ENCODE measurements at places on chromosomes 12 and 14. TPM values are rescaled to one million over a fixed set of nuclear protein-coding genes. Genes with fewer than 3 reads are reported as not detected.

DNA sequence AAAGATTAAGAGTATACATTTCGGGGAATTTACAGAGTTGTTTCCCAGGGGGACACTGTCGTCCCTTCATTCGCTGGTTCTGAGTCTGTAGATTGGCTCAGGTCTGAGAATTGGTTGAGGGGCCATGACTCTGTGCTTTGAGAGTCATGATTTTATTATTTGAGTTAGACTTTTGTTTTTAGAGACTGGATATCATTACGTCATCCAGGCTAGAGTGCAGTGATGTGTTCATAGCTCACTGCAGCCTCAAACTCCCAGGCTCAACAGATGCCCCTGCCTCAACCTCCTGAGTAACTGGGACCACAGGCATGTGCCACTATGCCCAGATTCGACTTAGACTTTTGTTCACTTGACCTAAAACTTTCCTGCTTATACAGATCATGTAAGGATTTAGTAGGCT, 112.3 kb upstream of the C14orf180 start:
- no peak overlapping the region for H3K27ac ChIP-seq
- no peaks in the 10 kb centered on the region for H3K4me1 ChIP-seq
- no peak overlapping the region for H3K4me3 ChIP-seq
- H3K27me3 ChIP-seq = no peaks in the 10 kb centered on the region
- no peaks in the 10 kb centered on the region for H3K36me3 ChIP-seq

GRCh38 chr14:101114726-101115515, 211.4 kb upstream of the RTL1 start:
- DNase-seq = no peak
- H3K36me3 ChIP-seq = no peaks in the 10 kb centered on the region
- no peaks in the 10 kb centered on the region for H3K27me3 ChIP-seq

DNA sequence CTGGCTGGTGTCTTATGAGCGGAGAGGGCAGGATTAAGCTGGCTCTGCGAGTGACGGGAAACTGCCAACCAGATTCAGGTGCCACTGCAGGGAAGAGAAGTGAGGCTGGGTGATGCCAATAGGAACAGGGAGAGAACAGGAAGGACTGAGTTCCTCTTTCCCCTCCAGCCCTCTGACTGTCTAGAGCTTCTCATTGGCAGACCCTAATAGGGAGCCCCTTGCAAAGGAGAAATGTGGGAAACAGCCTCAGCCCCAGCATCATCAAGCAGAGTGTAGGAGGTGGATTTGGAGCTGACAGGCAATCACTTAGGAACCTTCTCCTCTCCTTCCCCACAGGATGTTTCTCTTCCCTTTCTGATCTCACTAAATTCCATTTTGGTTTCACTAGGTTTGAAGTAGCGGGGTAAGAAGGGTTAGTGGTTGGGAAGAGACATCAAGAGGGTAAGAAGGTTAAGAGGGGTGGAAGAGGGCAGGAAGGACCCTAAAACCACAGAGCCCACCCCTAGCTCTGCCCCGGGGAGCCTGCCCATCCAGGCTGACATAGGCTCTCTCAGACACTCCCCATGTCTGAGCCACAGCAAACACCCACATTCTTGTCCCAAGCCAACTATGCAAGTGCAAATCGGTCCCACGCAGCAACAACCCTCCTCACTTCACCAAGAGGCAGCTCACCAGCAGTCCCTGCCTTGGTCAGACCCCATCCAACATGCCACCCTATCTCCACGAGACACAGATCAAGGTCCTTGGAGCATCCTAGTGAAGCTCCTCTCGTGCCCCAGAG, 111.1 kb downstream of the STAB2 start:
- H3K36me3 ChIP-seq = no peaks in the 10 kb centered on the region
- no peaks in the 10 kb centered on the region for H3K4me1 ChIP-seq
- H3K27me3 ChIP-seq = no peaks in the 10 kb centered on the region
- no peak overlapping the region for H3K27ac ChIP-seq
- H3K4me3 ChIP-seq = no peak overlapping the region

Gene AGAP2
- 0.92 TPM for total RNA-seq

Gene KLRC3
- not detected for total RNA-seq

Gene PAH
- not detected for total RNA-seq

DNA sequence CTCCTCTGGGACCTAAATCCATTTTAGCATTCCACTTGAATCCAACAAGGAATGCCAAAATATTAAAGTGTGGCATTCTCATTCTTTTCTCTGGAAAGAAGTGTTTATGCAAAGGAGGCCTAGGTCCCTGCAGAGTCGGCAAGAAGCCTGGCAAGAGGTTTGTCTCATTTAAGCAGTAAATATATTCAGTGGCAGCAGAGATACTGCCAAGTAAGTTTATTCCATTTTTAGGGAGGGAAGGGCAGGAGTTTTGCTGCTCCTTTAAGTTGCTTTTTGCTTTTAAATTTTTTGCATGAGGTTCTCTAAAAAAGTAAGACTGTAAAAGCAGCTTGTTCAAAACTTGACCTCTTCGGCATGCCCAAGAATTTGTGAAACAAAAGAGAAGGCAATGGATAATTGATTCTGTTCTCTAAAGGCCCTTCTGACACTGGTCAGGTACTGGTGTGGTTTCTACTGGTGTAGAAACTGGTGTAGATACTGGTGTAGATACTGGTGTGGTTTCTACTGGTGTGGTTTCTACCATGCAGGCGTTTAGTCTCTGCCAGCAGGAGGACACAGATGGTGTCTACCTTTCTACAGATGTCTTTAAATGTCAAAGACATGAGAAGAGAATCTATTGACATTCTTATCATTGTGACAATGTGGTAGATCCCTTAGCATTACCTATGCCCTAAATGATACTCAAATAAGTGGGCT, 107.3 kb downstream of the SAMD4A start:
- no peaks in the 10 kb centered on the region for H3K27me3 ChIP-seq
- no peak overlapping the region for H3K27ac ChIP-seq
- H3K4me1 ChIP-seq = peaks cover 14% of the 10 kb centered on the region
- DNase-seq = no peak
- no peaks in the 10 kb centered on the region for H3K36me3 ChIP-seq

Gene KRT81
- 0.71 TPM for total RNA-seq

GRCh38 chr12:65204886-65205525, 35.6 kb downstream of the LEMD3 start:
- no peaks in the 10 kb centered on the region for H3K27me3 ChIP-seq
- H3K4me3 ChIP-seq = no peak overlapping the region
- H3K36me3 ChIP-seq = no peaks in the 10 kb centered on the region
- no peak for DNase-seq

Measured in thyroid gland (tissue), 4 donors.